GOT3 (cell line): ENCODE measurements at places on chromosomes 12 and 14.

DNA sequence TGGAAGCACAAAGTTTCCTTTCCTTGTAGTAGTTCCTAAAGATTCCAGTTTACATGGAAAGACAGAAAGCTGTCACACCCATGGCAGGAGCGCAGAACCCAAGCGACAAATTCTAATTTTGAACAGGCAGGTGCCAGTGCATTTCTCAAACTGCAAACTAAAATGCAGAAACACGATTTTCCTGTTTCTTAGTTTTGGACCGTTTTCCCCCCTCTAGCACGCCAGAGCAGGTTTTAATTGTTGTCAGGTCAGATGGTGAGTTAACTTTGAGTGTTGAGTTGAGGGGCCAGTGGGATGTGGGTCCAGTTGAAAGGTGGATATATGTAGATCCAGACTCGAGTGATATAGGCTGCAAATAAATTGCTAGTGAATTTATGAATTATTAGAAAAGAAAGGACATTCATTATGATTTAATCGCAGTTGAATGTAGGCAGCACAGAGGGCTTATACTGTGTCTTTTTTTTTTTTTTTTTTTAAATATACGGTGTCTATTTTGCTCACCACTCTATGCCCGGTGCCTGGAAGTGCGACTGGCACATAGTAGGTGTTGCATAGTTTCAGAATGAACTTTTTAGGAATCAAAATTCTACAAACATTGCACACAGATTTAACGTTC is 909 bp upstream of the ETFBKMT start:
- no peak for DNase-seq

DNA sequence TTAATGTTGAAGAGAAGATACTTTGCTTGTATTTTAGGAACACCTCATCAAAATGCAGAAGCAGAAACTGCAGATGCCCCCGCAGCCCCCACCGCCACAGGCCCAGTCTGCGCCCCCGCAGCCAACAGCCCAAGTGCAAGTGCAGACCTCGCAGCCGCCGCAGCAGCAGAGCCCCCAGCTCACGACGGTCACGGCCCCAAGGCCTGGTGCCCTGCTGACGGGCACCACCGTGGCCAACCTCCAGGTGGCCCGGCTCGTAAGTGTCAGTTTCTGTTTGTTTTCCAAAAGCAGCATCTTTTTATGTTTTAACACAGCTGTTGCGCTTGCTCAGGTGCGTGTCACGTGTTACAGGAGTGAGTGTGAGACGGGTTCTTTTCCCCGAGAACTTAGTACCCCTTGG is 79.5 kb downstream of the DDX51 start:
- no peak for DNase-seq

DNA sequence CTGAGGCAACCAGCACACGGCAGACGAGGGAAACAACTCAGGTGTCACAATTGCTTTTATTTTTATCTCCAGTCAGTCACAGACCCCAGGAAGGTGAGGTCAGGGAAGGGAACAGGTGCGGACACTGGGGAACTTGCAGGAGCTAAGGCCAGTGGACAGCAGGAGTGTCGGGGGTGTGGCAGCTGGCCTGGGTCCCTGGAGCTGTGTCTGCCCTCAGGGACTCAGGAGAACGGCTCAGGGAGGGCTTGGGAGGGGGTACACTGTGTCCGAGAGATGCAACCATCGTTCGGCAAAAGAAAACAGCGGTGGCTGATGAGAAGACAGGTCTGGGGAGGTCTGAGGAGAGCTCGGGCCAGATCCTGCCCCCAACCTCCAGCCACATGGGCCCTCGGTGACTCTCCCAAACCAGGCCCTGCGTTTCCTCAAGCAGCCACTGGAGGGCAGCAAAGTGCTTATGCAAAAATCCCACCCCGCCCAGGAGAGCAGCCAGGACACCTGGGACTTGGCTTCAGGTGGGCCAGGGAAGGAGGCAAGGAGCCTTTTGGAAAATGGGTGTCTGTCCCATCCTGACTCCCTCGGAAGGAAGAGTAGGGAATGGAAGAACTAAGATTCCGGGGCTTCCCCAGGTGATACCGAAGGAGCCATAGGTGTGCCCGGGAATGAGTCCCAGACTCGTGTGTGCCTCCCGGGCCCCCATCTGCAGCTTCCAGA is 24.1 kb upstream of the BCDIN3D start:
- no peak for DNase-seq

DNA sequence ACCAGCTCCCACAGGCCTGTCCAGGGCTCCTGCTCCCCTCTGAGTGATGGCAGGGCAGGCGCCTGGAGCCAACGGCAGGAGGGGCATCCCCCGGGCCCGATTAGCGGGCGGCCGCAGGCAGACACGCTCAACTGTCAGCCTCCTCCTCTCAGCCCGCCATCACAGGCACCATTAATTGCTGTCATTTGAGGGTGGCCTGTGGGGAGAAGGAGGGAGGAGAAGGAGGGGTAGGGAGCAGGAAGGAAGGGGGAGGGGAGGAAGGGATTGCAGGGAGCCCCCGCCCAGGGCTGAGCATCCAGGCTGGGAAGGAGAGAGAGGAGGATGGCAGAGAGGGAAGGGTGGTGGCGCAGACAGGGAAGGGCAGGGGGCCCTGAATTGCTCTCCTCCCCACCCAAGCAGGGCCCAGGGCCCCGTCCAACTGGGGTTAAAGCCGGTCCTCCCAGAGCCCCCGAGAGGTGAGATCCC is 36.1 kb downstream of the NCOR2 start:
- DNase-seq: no peak

DNA sequence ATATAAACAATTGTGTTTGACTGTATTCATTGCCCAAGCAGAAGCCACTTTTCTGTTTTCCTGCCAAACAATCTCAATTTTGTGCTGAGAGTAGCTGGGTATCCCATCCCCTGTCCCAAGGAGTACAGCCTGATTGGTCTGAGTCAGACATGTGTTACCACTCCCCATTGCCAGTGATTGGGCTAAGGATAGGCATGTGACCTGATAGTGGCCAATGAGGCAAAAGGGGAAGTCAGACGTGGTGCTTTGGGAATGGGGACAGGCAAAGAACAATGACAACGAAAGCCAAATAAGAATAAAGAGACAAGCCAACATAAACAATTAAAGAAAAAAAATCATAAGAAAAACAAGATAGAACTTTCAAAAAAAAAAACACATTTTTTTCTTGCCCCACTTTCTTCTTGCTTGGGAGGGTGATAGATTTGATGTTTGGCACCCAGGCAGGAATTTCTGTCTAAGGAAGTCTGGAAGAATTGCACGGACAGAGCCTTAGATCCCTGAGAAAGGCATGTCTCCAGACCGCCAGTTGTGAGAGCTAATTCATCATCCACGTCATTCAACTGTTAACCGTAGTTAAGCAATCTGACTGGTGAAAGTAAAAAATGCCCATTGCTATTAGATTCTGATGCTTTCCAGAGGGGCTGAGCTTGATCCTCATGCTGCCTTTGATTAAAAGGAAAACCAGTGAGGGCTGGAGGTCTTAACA is 626.6 kb upstream of the TMEM132C start:
- DNase-seq: no peak
